Posterior vena cava (tissue), 2 donors: ENCODE measurements at places on chromosomes 4 and X. TPM values are rescaled to one million over a fixed set of nuclear protein-coding genes. Genes with fewer than 3 reads are reported as not detected.

DNA sequence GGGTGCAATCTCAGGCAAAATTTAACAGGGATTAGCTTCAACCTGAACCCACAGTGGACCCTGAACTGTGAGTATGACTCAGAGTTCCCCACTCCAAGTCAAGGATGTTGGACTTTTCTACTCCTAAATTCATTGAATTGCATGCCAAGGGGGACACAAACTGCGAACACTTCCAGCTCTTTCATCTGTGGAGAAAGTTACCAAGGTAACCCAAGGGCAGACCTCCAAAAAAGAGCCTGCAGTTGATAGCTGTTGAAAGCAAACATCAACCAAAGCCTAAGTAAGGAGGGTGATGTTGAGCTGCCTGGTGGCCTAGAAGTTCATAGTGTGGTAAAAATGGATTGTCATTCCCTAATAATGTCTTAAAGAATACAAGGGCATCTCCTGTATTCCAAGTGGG is 1242.9 kb downstream of the C4orf33 start:
- no peak for DNase-seq

MAGEA11 gene
- total RNA-seq = not detected

DGKK gene
- not detected for total RNA-seq

FRMPD3 gene
- 1.0 TPM for total RNA-seq

DNA sequence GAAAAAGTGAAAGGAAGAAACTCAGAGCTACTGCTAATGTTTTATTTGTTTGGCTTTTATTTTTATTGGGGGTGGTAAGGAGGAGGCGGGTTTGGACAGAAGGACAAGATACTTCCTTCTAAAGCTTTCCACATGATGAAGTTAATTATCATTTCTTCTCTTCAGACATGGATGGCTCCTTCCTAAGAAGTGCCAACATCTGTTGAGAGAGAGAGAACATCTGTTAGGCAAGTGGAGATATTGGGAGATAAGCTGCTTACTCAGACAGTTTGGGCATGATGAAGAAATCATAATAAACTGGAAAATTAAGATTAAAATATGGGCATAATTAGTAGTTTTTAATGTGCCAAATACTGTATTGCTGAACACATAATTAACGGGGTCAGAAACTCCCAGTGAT is 535.7 kb upstream of the INTU start:
- DNase-seq = no peak

GRCh38 chr4:158819942-158820786 is 51.3 kb downstream of the FNIP2 start:
- DNase-seq = no peak
